Left ventricle myocardium superior (tissue), 1 donor: ENCODE measurements at places on chromosomes 7 and 10.
A peak's percentile ranks its signal among the peaks of the same experiment; 100 is the strongest.

- no peak for DNase-seq
These were observed 92.1 kb downstream of the HIP1 start for GRCh38 chr7:75646571-75647102.

- DNase-seq: no peak
These were observed 513.7 kb downstream of the RPS24 start for GRCh38 chr10:78547397-78547796.

DNA sequence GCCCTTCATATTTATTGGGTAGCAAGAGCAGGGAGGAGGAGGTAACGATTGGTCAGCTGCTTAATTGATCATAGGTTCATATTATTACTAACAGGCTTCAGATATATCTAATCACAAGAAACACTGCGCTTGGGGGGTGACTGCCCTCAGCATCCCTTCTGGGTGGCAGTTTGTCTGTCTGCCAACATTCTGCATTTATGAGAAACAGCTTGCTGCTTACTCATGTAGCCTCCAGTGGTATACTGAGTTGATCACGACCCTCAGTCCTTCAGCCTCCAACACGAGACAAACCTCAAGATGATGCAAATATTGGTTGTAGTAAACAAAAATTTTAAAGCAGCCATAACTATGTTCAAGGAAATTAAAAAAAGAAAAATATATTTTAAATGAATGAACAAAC, 657.8 kb upstream of the PHF14 start:
- no peak for DNase-seq

DNA sequence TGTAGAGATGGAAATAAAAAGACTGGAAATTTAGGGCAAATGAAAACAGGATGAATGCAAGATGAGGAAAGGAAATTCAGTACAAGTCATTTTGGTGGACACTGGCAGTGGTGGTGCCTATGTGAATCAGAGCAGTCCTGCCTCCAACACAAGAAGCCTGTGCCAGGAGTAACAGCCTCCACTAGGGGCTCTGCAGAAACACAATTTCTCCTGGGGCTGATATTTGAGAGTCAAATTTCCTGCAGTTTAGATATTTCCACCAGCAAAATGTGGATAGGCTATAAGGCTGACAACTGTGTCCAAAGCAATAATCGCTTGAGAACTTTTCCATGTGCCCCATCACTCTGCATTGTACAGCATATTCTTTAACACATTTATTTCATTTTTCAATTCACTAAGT, 4.7 kb upstream of the PLXDC2 start:
- no peak for DNase-seq

DNA sequence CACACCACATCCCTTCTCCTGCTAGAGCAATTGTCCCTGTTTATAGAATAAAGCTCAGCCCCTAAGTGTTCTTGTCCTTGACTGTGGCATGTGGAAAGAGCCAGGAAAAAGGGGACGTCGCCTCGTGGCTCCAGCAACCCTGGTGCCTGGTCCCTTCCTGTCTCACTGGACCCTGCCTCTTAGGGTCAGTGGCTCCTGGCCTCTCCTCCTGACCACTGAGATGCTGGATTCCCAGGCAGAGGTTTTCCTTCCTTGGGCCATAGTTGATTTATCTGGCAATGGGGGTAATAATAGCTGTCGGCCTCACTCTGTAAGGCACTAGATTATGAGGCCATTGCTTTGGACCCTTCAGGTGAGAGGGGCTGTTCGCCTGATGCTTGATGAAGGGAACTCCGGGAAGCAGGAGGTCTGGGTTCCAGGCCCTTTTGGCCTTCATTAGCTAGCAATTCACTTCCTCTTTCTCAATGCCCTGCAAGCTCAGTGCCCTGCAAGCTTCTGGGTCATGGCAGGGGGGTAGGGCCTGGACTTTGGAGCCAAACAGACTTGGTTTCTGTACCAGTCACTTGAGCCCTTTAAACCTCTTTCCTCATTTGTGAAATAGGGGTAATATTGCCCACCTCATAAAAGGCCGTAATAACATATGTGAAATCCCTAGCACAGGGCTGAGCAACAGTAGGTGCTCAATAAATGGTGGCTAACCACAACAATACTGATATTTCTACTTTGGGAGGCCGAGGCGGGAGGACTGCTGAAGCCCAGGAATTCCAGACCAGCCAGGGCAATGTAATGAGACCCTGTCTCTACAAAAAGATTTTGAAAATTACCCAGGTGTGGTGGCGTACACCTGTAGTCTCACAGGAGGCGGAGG, 1.1 kb downstream of the ASL start:
- DNase-seq: no peak

DNA sequence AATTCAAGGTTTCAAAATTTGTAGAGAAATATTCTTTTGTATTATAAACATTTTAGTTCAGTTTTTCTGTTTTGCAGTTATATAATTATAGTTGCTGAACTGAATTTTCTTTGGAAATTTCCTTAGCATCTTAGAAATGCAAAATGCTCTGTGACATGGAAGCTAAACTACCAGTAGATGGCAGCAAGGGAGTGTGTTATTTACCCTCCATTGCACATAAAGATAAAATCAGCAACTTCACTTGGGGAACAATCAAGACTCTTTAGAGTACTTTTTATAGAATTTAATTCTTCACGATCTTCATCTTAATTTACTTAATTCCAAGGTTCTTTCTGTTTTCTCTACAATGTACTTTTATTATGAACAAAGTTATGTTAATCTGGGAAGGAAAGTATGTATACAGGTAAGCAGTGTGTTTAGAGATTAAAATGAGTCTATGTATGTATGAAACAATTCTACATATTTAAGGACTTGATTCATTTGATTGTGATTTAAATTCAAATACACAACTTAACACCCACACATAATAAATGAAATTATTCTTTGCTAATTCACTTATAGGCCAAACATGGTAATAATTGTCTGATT, 404.2 kb downstream of the THSD7A start:
- DNase-seq: no peak

DNA sequence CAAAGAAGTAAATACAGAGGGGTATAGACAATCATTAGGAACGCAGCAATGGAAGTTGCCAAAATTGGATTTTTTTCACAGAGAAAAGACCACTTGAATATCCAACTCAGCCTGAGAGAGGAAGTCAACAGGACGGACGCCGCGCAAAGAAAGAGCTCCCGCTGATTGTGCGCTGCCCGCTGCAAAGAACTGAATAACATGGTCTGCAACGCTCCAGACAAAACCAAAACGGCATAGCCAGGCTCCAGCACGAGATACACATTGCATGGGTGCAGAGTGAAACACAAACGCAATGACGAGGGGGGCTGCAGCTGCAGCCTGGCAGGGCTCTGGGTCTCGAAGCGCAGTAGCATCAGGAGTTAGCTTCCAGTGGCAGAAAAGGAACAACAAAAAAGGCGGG, 113.9 kb upstream of the MGMT start:
- no peak for DNase-seq

GRCh38 chr10:84587789-84588188, 259.4 kb downstream of the CCSER2 start:
- no peak for DNase-seq

GRCh38 chr7:81301815-81302214, 383.0 kb upstream of the SEMA3C start:
- no peak for DNase-seq

GRCh38 chr7:84848219-84848973, 338.5 kb downstream of the SEMA3D start:
- no peak for DNase-seq

DNA sequence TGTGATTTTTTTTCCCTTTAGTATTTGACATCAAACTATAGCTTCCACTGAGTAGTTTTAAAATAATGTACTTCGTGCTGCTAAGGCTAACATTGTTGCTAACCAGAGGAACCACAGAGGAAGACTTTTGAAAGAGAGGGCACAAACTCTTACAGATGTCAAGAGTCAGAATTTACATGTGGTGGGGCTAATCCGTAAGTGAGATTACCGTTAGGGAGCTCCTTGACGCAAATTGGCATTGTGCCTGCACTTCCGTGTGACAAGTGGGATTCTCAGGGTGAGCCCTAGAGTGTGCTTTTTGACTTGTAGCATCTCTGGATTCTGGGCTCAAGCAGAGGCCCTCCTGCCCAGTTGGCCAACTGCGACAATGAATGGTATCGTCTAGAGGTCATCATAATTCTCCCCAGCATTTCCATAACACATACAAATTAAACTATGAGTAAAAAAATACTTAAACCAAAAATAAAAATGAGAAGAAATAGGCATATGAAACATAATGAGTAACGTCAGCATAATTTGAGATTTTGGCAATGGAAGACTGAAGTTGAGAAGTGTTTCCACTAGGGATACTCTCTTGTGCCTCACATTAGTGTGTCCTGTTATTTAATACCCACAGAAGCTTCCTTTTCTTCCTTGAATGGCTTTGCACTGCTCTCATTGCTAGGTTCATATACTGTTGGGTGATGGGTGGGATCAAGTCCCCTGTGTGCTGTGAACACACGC, 164.0 kb downstream of the SDK1 start:
- DNase-seq: no peak

DNA sequence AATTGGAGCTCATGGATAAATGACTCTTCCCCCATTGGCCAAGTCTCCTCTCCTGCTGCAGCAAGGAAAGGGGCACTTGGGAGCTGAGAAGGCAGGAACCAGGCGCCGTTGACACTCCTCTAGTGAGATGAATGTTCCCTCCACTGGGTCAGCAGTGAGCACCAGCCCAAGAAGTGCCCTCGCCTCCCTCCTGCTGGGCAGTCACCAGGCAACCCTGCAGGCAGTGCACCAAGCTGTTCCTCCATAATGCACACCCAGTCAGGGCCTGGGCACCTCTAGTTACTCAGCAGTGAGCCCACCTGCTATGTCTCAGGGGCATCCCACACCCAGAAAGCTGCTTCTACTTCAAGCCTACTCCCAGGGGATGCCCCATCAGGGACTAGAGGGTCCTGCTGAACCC, 84.3 kb downstream of the KCNMA1 start:
- DNase-seq: no peak

DNA sequence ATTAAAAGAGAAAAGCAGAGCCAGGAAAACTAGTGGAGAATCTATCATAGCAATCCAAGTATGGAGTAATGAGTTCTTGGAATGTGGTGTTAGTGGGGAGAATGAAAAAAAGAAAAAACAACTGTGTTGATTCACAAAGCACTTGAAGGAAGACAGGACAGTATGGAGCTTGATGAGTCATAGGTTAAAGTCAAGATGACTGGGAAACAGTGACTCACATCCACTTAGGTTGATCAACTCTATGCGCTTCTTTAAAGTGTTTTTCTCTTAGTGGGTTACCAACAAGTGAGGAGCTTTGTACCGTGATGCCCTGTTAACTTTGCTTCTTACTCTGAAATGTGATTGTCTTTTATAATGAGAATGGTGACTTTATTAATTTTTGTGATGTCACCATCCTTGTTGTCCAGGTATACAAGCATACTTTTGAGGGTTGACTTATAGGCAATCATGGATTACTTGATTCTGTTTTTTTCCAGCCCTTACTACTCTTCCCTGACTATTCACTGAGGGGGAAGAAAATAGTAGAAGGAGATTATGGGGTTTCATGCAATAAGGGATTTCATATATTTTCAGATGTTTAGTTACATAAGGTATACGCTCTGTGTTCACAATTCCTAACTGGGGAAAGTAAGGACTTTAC, 32.1 kb upstream of the MDFIC start:
- no peak for DNase-seq

GRCh38 chr10:35259769-35260397, 76.4 kb upstream of the CCNY start:
- no peak for DNase-seq

- DNase-seq: peak; percentile 84
These were observed 78.5 kb downstream of the LHPP start for GRCh38 chr10:124539935-124540641.

- no peak for DNase-seq
These were observed 44.6 kb upstream of the RSBN1L start for GRCh38 chr7:77651575-77652162.

GRCh38 chr7:144729226-144729625, 106.6 kb downstream of the TPK1 start:
- DNase-seq: no peak

DNA sequence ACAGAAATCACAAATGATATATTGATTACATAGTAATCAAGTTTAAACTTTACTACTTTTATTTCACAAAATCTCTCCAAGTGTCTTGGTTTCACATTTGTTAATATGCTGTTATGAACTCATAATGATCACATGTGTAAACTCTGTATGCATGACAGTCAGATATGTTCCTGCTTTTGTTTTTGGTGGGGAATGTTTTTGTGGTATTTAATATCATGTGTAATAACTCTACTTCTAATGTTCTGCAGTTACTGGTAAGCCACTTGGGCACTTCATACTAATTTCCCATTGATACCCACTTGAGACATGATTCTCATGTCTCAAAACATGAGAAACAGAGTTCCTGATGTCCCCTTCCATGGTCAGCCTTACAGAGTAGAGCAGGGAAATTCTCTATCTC, 109.1 kb upstream of the INHBA start:
- DNase-seq: no peak
